GM23248 (cell line): ENCODE measurements at places on chromosomes 12 and 14.

DNA sequence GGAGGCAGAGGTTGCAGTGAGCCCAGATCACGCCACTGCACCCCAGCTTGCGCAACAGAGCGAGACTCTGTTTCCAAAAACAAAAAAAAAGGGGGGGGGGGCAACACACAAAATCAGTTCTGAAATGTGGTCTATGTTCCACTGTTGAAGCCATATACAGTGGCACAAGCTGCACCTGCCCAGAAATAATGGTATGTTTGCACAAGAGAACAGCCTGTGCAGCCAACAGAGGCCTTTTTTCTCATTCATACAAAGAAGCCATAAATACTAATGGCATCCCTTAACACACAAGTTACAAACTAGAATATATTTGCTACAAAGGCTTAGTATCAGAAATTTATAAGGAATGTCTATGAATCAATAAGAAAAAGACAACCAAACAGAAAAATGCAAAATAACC lies 37.1 kb downstream of the ITPR2 start:
- DNase-seq, result no peak

GRCh38 chr12:93181409-93181965 lies 196.2 kb upstream of the NUDT4 start:
- no peak for DNase-seq

- no peak for DNase-seq
These were observed at the start of gene TMEM132D for GRCh38 chr12:129903956-129904829. TMEM132D (minus strand) TSS chr12:129904025.

- no peak for DNase-seq
These were observed 138.1 kb downstream of the BCL11B start for GRCh38 chr14:99133636-99134515.

GRCh38 chr12:17971850-17972249 lies 118.1 kb downstream of the RERGL start:
- peak; percentile 17 for DNase-seq

DNA sequence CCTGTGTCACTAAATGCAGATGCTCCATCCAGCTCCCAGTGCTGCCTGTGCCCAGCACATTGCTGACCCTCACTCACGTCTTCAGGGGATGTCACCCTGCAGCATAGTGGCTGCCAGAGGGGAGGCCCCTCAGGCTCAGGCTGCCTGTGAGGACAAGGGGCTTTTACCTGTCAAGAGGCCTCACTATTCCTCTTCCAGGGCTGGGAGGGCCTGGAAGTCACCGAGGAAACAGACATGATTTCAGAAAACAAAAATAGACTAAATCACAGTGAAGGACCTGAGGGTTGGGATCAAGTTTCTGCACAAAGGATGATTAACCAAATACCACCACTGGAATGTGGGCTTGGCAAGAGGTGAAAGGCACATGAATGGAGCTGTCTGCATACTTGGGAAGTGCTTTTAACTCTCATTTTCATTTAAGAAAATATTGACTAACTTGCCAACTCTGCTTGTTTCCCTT lies 1202.3 kb downstream of the BCL11B start:
- peak; percentile 0 for DNase-seq

DNA sequence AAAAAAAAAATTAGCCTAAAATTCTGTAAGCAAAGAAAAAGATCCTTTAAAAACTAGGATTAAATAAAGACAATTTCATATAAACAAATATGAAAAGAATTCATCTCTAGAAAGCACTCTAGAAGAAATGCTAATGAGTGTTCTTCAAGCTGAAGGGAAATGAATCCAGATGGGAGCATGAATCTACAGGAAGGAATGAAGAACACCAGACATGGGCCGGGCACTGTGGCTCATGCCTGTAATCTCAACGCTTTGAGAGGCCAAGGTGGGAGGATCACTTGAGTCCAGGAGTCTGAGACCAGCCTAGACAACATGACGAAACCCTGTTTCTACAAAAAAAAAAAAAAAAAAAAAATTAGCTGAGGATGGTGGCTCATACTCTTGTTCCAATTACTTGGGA lies 297.2 kb downstream of the FBXL14 start:
- peak; percentile 90 for DNase-seq

DNA sequence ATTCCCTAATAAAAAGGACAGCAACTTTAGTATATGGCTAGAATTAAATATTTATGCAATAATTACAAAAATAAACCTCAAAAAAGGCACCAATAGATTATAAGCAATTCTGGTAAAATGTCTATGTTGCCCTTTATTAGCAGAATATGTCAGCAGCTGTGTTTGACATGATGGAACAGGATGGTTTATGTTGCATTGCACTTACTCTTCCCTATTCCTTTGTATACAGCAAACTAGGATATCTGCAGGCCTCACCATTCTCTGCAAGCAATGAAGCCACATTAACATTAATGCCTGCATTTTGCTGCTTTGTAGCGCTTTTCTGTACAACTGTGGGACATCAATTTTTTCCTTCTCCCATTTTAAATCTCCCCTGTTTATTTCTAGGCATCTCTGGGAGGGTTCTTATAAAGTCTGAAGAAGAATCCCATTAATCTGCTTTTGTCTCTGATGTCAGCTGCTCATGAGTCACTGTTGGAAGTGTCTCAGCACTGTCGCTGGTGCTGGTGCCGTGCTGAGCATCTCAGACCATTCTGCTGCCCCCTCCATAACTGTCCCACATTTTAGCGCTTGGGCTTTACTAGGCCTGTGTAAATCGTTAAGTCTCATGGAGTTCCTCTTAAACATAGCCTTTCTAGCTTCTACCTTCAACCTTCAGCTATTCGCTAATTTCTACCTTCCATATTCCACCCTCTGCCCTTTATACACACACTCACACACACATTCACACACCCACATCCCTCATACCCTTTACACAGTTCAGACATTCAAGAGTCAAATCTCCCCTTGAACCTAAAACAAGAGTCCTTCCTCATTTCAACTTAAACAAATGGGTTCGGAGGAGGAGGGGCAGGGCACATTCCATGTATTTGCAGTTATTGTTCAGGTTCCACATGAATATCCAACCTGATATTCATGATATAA lies 64.4 kb upstream of the TRHDE start:
- no peak for DNase-seq

DNA sequence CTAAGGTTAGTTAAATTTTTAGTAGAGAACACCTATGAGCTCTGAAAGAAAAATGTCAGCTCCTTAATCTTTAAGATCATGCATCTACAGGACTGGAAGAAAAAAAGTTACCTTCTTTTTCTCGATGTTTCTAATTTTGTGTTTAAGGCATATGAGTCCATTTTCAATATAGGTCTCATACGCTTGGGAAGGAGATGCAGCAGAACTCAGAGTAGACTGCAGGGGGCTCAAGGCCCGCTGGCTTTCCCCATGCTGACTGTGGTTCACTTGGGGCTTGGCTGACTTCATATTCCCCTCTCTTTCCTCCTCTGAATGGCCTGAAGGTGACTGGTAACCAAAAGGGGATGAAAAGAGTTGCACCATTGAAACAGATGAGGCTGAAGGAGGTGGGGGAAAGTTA lies 1.5 kb downstream of the CAPRIN2 start:
- DNase-seq, result peak; percentile 67

GRCh38 chr12:81800298-81801148 lies 41.4 kb upstream of the PPFIA2 start:
- peak; percentile 2 for DNase-seq

- no peak for DNase-seq
These were observed 10.6 kb upstream of the CSAD start for GRCh38 chr12:53191096-53191884.

DNA sequence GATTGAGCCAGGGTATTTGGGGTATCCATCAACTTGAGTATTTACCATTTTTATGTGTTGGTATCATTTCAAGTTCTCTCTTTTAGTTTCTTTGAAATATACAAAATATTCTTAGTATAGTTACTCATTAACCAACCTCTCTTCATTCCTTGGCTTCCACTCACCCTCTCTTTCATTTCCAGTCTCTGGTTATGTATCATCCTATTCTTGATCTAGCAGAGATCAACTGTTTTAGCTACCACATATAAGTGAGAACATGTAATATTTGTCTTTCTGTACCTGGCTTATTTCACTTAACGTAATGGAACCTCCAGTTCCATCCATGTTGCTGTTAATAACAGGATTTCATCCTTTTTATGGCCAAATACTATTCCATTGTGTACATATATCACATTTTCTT lies 86.9 kb downstream of the DACT1 start:
- peak; percentile 18 for DNase-seq

GRCh38 chr12:31560516-31560915 lies 30.4 kb downstream of the DENND5B start:
- DNase-seq, result no peak

DNA sequence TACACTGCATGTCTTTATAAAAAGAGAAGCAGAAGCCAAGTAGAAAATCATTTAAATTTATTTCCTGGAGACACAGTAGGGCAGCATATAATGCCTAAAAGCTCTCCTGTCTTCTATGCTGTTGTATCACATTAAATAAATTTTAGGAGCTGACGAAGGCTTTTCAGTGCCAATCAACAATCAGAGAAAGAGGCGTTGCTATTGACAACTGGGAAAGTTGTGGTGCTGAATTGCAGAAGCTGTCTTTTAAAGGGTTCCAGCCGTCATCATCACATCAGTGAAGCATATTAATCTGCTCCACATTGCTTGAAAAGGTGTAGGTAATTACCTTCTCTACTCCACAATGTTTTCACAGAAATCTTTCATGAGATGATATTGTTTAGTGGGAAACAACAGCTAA lies 103.9 kb downstream of the FSCB start:
- no peak for DNase-seq

GRCh38 chr14:69267492-69267891 lies 7.5 kb downstream of the GALNT16 start:
- no peak for DNase-seq

DNA sequence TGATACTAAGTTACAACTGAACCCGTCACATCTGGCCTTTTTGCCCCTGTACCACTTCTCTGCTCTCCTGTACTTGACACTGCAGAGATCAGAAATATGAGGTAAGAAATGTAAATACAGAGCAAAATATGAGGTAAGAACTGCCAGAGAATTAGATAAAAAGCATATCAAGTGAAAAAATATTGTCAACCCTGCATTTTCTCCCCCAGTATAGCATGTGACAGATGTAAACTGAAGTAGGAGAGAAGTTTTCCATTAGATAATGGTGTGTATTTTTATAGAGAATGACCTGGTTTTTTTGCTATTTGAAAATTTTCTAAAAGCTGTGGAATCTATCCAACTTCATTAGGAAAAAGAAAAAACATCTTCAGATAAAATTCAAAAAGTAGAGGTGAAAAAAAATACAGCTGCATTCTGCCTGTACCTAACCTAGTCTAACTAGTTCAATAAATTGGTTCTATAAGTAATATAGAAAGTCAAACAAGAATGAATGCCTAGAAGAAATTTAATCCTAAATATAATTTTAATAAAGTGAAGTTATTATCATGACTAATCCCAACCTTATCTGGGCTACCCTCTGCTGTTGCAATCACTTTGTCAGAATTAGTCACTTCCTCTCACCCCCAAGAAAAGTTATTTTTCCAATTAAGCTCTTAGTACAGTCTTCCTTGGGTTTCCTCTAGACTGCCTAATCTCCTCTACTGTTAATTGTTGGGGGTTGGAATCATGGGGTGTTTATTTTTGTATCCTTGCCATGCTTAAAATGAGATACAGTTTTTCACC lies 210.0 kb downstream of the RASSF9 start:
- peak; percentile 88 for DNase-seq
